Stimulated activated naive CD4-positive, alpha-beta T cell (primary cell): ENCODE measurements at places on chromosomes 13 and 19.
A peak's percentile ranks its signal among the peaks of the same experiment; 100 is the strongest.

DNA sequence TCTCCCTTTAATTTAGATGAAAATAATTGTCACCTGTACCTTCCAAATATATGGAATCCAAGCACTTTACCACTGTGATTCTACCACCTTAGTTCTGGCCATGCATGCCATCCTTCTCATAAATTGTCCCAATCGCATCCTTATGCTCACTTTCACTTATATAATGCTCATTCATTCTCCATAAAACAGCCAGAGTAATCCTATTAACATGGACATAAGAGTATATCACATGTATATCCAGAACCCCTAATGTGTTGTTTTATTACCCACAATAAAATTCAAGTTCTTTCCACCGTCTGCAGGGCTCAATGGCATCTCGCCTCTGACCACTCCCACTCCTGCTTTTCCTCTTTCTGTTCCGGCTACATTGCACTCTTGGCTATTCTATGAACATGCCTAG, 597.5 kb upstream of the MIR17HG start:
- no peak for DNase-seq

GRCh38 chr13:51246025-51246417, 23.8 kb downstream of the FAM124A start:
- DNase-seq = no peak

GRCh38 chr13:110421696-110422385, 114.8 kb downstream of the COL4A2 start:
- DNase-seq = peak; percentile 30

- peak; percentile 17 for DNase-seq
These were observed 951.3 kb downstream of the SLITRK5 start for GRCh38 chr13:88622362-88622973.
